Activated B cell treated with CpG ODN at 0.5 μM for 24 hours (primary cell): ENCODE measurements at places on chromosomes 12 and 14. TPM values are rescaled to one million over a fixed set of nuclear protein-coding genes. Genes with fewer than 3 reads are reported as not detected.

DNA sequence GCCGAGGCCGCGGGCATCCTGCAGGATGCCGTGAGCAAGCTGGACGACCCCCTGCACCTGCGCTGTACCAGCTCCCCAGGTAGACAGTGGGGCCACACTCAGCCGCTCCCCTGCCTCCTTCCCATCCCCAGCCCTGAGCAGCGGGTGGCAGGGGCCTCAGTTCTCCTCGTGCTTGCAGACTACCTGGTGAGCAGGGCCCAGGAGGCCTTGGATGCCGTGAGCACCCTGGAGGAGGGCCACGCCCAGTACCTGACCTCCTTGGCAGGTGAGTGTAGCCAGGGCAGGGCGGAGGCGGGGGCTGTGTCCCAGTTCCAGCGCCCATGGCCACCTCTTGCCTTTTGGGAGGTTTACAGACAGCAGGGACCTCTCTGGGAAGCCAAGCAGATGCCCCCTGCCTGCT, 22.9 kb downstream of the HIP1R start:
- DNase-seq = no peak

- no peak for DNase-seq
Observed at GRCh38 chr14:79502751-79503148, 708.6 kb downstream of the DIO2 start.

- DNase-seq = no peak
Observed at GRCh38 chr12:127143020-127143419, 1124.0 kb upstream of the TMEM132C start.

DNA sequence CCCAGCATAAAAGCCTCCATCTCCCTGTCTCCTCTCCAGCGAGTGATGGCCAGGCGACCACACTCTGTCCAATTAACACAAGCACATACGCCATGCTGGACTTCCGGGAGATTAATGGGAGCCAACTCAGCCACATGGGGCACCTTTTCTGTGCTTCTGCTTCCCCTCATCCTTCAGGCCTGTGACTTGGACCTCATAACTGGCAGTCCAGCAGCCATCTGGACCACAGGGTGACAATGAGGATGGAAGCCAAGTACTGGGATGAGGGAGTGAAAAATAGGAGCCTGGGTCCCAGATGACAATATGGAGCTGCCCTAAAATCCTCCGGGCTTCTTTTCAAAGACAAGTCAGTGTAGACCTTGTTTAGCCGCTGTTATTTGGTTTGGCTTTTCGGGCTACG, 12.8 kb downstream of the MAP3K9 start:
- no peak for DNase-seq

GRCh38 chr12:30813525-30814294, 59.0 kb upstream of the CAPRIN2 start:
- DNase-seq = no peak

- no peak for DNase-seq
Observed at GRCh38 chr14:65423982-65424381, 11.5 kb downstream of the FUT8 start.

- no peak for DNase-seq
Observed at GRCh38 chr14:74475678-74476077, 17.4 kb downstream of the NPC2 start.

DNA sequence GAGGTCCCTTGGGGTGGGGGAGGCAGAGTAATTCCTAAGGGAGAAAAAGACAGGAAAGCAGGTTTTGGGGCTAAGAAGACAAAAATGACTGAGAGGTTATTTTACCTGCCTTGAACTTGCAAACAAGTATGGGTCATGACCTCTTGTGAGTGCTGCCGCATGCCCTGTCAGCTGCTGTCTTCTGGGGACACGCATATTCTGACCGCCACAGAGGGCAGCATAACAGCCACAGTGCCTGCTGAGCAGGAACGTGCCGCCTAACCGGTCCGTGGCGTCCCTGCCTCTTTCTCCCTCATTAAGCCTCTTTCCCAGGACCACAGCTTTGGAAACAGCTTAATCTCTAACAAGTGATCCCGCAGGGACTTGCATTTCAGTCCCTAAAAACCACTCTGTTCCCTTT, 51.3 kb upstream of the KCNA1 start:
- no peak for DNase-seq

- DNase-seq = no peak
Observed at GRCh38 chr12:55258303-55258702, 13.9 kb downstream of the OR6C74 start.

DNA sequence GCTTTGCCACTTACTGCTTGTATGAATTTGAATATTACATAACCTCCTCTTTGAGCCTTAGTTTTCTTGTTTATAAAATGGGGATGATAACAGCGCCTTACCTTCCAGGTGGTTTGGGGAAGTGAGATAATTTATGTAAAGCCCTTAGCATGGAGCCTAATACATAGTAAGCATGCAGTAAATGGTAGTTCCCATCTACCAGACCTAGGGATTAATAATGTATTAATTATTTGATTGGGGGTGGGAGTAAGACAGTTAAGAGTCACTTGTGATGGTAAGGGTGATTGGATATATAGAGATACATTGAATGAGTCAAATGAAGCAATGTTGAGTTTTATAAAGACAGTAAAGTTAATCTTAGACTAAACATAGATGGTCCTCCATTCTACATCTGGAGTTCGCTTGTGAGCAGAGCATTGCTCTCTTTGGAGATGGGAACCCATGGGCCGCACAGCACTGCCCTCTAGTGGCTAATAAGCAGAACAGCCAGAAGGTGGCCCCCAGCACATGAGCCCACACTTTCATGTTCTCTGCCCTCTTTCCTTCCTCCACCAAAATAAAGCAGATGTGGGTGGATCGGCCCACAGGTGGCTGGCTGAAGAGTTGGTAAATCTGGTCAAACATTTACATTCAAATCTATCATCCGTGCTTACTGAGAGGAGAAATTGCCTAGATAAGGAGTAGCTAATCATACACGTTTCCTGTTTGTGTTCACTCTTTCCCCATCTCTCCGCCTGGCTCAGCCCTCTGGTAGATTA, 26.5 kb upstream of the TAMALIN start:
- DNase-seq = peak; percentile 41

Gene IGFBP6
- not detected in 2 replicates for total RNA-seq

Gene FGD6
- 3.7 and 5.4 TPM in 2 replicates for total RNA-seq

Gene NYNRIN
- total RNA-seq = 0.02 and 0.04 TPM in 2 replicates

Gene MANSC4
- total RNA-seq = not detected in 2 replicates

Gene AKAP3
- total RNA-seq = 3.4 and 3.7 TPM in 2 replicates
